ENCODE measurements at places on chromosomes 6 and 20.

- no peak for DNase-seq
Measured at GRCh38 chr6:31560697-31561058, 11.4 kb upstream of the LTA start.

GRCh38 chr6:135062735-135063134 lies 8.1 kb upstream of the HBS1L start:
- DNase-seq = no peak

DNA sequence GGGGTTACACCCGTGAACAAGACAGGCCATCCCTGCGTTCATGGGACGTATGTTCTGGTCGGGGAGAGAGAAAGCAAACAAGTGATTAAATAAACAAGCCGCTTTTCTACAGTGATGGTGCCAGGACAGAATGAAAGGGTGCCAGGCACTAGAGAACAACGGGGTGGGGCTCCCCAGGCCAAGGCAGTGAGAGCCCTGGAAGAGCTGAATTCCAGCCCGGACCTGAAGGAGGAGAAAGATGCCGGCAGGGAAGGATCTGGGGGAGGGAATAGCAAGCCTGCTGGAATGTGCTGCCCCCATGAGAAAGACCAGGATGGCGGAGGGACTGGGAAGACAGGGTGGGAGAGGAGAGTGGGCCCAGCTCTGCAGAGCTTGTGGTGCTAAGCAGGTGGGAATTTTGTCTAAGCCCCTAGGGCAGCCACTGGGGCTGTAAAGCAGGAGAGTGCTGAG lies 7.5 kb downstream of the SNAI1 start:
- DNase-seq = no peak

GRCh38 chr6:168385037-168385759 lies 55.8 kb upstream of the SMOC2 start:
- no peak for DNase-seq

- DNase-seq = no peak
Measured at GRCh38 chr6:127298475-127298874, 31.8 kb downstream of the RNF146 start.

DNA sequence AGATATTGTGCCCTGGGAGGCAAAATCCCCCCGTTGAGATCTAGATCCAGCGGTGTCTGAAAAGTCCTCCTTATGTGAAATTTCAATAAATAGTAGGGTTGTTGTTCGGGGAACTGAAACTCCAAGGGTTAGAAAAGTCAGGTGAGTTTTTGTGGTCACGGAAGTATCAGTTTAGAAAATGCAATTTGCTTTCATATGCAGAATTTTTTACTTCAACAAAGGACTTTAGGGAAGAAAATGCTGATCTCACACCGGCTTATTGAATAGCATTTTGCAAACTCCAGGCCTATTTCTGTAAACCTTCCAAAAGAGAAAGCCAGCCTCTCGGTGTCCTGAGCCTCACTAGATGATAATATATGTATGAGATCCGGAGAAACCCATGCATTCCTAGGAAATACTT lies 254.7 kb downstream of the TSHZ2 start:
- DNase-seq = no peak

GRCh38 chr6:170134031-170134470 lies 156.8 kb downstream of the DLL1 start:
- no peak for DNase-seq

DNA sequence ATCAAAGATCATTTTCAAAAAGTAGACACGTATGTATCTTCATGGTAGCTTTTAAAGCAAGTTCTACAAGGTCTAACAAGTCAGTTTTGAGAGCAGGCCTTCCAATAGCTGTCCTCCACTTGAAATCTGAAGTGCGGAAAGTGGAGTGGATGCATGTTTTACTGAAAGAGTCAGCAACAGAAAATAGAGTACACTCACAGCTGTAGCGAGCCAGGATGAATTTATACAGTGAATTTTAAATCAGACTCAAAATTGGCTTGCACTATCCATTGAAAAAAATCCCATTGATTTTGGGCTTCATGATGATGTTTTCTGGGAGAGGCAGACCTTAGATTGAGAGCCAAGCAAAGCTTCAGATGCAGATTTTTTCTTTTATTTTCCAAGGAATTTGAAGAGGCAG lies 80.6 kb downstream of the GJA10 start:
- DNase-seq = no peak

GRCh38 chr6:4345543-4345942 lies 210.2 kb upstream of the ECI2 start:
- DNase-seq = no peak

DNA sequence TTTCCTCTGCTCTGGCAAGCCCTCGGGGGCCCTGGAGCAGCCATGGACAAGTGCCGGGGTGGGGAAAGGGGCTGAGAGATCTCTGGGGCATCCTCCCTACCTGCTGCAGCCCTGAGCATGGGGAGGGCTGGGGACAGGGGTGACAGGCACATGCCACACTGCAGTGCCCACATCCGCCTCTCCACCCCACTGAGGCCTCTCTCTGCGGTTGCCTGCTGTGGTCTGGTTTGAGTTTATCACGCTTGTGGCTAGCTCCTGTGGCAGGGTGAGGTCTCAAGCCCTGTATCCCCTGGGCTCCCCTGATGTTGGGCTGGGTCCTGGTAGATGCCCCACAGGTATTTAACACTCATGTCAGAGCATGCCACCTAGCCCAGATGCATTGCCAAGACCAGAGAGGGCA lies 52.9 kb upstream of the MLN start:
- DNase-seq = no peak

DNA sequence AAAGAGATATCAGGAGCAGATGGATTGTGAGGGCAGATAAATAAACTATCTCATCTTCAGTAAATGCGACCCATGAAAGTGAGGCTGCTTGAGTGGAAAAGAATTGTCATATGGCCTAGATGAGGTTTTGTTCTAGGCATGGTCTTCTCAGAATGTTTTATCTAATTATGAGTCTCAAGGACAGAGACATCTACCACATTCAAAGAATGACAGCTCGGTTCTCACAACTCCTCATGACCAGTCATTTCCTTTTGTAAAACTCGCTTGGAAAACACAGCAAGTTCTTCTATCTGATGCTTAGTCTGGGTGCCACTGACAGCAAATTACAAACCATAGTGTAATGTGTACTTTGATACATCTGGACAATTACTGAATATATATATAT lies 140.5 kb downstream of the CCDC170 start:
- no peak for DNase-seq

DNA sequence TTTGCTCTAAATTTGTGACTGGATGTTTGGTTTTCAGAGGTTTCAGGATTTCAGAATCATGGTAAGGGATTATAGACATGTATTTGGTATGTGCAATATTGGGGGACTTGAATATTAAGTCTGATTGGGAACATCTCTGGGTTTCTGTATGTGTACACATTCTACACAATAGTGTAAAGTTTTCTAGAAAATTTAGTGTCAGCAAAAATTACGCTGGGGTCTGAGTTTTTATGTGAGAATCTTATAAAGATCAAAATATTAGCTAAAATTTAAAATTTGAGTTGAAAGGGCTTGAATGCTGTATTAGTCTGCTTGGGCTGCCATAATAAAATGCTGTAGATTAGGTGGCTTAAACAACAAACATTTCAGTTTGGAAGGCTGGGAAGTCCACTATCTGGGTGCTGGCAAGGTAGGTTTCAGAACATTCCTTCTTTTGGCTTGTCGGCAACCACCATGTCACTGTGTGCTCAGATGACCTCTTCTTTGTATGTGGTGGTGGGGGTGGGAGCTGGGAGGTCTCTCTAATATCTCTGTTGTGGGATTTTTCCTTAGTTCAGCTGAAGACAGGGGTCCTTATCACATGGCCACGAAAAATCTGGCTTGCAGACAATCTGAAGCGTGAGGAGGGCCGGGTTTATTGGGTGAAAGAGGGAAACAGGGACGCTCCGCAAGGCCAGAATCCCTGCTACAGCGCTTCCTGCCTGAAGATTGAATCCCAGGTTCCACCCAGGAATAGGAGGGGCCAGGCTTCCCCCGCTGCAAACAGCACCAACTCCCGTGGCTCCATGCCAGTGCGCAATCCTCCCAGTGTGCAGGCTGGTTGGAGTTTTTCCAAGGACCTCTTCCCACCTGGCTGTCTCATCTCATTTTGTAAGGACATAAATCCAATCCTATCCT lies 299.7 kb downstream of the PLCB1 start:
- DNase-seq = no peak

DNA sequence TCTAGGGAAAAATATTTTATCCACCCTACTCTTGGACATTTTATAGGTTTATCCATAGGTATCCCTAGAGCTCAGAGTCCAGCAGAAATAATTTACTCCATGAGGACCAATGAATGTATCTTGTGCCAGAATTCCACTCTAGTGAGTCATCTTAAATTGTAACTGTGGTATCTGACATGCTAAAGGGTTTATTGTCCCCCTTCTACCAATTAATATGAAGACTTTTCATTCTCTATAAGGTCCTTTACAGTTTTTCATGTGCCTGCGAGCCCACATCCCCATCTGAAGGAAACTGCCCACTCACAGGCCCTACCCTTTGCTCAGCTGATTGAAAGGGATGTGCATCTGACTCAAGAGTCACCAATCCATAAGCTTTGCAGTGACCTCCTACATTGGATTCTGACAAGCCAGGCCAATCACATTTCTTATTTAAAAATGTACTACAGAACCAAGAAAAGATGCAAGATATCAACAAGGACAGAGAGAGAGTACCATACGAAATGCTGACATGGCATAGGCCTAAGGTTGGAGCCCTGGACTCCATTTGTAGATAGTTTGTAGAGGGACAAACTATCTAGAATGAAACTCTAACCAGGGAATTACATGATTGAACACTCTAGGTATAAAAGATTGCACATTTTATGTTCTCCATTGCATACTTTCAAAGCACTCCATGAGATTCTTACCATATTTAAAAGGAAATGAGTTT lies 93.4 kb upstream of the DEFB112 start:
- no peak for DNase-seq

GRCh38 chr20:6295867-6296256 lies 173.0 kb upstream of the FERMT1 start:
- no peak for DNase-seq

DNA sequence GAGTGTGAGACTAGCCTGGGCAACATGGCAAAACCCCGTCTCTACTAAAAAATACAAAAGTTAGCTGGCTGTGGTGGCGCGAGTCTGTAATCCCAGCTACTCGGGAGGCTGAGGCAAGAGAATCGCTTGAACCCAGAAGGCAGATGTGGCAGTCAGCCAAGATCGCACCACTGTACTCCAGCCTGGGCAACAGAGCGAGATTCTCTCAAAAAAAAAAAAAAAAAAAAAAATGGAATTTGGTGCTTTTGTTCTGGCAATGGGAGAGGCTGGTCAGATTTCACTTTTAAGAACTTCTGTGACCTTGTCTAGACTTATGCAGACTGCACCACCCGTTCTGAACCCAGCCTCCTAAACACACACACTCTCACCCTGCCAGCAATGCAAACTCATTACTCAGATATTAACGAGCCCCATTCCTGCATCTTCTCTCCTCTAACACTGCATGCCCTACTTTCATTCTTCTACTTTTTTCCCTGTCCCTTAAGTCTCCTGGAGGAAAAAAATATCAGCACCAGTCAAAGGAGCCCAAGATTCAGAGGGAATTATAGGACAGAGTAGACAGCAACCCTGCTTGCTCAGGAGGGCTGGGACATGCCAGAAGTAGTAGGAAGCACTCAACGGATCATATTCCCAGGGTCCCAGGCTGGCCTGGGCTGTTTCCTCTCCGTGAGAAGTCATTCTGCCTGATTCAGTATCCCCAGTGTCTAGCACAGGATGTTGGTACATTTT lies 4.4 kb downstream of the MOCS1 start:
- DNase-seq = no peak

GRCh38 chr6:31473780-31474761 lies 23.9 kb upstream of the MICB start:
- DNase-seq = no peak

DNA sequence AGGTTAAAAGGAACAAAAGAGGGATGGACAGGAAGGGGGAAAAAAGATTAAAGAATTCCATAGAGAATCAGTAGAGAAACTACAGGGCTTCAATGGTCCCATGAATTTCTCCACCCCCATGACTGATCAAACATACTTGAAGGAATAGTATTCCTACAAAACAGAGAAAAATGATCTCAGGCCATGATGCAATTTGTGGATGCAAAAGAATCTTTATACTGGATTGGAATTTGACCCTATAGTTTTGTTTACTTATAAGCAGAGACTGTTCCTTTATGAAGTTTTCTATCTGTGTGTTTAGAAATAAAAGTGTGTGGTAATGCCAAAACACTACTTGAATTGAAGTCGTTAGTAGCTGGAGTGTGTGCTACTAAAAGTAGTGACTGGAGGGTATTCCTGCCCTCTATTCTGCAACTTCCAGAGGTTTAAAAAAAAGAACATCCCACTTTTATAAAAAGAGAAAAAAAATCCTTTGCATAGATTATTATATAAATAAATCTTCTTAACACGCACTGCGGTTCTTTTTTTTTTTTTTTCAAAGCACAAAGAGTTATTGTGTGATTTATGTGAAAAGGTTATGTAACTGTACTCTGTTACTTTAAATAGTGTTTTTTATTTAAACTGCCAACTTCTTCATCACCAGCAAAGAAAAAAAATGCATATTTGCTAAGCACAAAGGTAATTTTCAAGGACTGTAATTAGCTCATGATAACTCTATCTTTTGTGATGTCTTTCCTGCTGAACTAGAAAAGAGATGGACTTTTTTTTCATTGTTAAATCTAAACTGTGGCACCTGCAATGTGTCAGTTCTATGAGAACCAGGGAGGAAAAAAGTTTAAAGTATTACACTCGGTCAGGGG lies 214.5 kb upstream of the CITED2 start:
- DNase-seq = no peak
